ENCODE measurements at places on chromosomes 7 and 10. TPM values are rescaled to one million over a fixed set of nuclear protein-coding genes. Genes with fewer than 3 reads are reported as not detected.

PNLIPRP3 gene
- not detected for total RNA-seq

PTN gene
- 9.2 TPM for total RNA-seq

DNA sequence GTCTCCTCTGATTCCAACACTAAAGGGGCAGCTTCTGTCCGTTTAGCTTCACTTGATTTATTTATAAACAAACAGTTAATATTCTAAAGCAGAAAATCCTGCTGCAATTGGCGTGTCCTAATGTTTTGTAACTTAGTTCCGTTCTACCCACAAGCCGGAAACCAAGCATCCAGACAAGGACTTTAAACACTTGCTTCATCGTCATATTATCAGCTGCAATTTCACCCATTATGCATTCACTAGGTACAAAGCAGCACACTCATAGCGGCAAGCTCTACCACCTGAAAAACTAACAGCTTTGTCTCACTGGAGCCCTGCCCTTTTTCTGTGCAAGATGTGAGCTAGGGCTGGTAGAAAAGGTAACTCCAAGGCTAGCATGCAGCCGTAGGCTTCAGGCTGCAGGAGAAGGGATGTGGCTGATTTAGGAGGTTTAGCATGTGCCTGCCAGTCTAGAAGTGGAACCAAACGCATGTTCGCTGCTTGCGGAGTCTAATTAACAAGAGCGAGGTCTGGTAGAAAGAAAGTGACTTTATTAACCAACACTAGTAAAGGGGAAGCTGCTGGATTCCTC is 43.7 kb upstream of the BPGM start:
- DNase-seq, result no peak

DNA sequence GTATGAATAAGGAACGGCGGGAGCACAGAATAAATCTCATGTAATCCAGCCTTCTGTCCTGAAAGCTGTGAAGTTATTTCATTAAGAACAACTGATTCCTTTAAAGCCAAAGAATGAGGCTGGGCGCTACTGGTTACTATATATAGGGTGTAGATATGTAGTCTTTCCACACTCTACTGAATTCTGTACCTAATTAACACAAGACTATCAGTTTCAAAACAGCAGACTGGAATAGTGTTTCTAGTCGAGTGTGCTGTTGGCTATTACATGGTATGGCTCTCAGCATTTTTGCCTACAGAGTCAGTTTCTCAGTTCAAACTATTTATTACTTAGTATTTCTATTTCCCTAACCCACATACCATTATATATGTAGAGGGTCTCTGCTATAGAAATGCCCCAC is 163.3 kb downstream of the THSD7A start:
- DNase-seq, result no peak

- DNase-seq, result no peak
Observed at GRCh38 chr7:151780631-151781030, 96.3 kb downstream of the PRKAG2 start.

DNA sequence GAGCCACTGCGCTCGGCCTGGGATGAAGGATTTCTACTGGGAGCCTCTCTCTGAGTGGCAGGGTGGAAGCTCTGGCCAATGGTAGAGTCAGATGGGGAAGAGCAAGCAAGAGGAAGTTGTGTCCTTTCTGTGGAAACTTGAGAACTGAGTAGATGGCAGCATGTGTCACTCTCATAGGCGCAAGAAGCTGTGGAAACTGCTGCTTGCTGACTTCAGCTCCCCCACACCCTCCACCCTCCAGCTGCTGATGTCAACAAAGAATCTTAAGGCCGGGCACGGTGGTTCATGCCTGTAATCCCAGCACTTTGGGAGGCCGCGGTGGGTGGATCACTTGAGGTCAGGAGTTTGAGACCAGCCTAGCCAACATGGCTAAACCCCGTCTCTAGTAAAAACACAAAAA is 39.8 kb upstream of the SRGN start:
- DNase-seq, result no peak

OR2A12 gene
- total RNA-seq, result not detected

- no peak for DNase-seq
Observed at GRCh38 chr7:17441557-17441956, 143.1 kb downstream of the AHR start.

MBL2 gene
- total RNA-seq, result 0.46 TPM

PKD2L1 gene
- total RNA-seq, result not detected

All from Caco-2 (cell line).